ENCODE measurements at places on chromosomes 12 and 14.

DNA sequence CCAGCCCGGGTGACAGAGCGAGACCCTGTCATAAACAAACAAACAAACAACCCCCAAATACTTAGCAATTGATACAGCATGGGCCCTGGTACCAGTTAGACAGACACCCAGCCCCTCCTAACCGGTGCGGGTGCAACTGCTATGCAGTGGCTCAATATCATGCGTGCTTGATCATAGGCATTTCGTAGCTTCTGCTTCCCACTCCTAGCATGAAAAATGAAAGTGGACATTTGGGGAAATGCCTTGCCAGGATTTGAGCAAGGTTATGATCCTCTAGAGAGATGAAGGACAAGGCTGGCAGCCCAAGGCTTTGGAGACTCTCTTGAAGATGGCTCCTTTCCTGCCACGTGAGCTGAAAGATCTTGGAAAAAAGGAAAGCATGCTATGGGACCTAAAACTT lies 13.7 kb downstream of the FGF6 start:
- DNase-seq = no peak

GRCh38 chr14:59630288-59630963 lies 53.8 kb upstream of the CCDC175 start:
- DNase-seq = no peak

- DNase-seq = peak; percentile 83
Observed at GRCh38 chr12:57243521-57244311, 7.3 kb downstream of the STAC3 start.

GRCh38 chr14:31877255-31877798 lies 199.8 kb upstream of the ARHGAP5 start:
- no peak for DNase-seq

GRCh38 chr12:16062611-16063010 lies 151.5 kb downstream of the DERA start:
- DNase-seq = no peak

GRCh38 chr12:82517027-82517426 lies 158.7 kb downstream of the METTL25 start:
- DNase-seq = no peak

DNA sequence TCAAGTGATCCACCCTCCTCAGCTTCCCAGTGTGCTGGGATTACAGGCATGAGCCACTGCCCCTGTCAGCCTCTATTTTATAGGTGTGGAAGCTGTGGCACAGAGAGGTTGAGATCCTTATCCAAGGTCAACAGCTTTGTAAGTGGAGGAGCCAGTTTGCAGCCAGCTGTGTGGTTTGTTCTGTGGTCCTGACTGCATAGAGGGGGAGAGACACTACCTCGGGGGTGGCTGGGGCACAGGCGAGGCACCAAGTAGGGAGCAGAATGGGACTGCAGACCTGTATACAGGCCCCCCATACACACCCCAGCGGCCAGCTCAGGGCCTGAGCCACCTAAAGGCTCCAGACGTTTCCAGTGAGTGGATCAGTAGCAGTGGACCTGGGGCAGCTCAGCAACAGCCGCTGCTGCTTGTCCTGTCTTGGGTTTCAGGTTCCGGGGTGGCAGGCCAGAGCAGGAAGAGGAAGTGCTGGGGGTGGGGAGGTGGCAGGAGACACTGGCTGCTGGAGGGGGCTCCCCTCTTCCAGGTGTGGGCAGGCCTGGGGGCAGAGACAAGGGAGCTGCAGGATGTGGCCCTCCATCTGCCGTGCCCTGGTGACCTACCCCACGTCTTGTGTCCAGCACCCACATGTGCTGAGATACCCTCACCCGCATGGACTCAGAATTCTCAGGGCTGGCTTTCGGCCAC lies 11.0 kb downstream of the ORAI1 start:
- DNase-seq = peak; percentile 64

- no peak for DNase-seq
Observed at GRCh38 chr12:47409310-47409987, 296.4 kb downstream of the RPAP3 start.

DNA sequence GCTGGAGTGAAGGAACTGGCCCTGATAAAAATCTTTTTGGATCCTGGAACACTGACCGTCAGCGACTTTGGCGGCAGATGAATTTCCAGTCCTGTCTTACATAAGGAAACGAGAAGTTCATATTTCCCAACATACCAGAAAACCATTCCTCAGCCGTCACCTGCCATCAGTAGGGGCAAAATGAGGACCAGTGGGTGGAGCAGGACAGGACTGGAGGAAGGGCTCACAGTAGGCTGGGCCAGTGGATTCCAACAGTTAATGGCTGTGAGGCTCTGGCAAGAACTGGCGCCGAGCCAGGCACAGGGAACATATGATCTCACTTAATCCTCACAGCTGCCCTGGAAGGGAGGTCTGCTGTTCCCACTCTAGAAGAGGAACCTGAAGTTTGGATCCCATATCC lies 67.2 kb upstream of the FAM181A start:
- DNase-seq = no peak

DNA sequence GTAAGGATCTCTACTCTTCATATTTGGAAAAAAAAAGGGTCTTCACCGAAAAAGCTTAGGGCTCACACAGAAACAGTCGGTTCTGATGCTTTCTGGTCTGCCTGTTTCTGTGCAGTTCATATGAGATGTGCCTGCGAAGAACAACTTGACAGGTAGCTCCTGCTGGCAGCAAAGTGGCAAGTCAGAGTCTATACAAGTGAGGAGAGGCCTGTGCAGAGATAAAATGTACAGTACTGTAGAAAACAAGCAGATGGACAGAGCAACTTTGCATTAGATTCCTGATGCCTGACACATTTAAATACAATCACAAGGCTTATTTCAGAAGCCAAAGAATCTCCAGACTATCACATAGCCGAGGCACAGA lies 936.0 kb downstream of the DIO2 start:
- DNase-seq = no peak

GRCh38 chr14:83433618-83434017 lies 1900.0 kb upstream of the SEL1L start:
- DNase-seq = no peak

DNA sequence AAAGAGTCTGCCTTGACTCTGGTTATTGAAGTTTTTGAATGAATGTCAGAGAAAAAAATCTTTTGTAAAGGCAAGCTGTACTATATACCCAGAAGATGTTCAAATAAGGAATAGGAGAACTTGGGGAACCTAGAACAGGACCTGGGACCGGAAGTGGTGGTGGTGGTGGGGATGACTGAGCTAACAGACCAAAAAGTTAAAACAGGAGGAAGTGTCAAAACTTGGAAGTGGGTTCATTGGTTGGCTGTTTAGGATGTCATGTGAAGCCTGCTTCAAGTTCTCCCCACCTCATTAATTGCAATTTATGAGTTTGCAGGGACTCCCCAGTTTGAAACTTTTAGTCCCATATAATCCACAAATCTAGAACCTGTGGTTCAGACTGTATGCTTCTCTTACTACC lies 26.2 kb downstream of the PLXNC1 start:
- DNase-seq = peak; percentile 44

DNA sequence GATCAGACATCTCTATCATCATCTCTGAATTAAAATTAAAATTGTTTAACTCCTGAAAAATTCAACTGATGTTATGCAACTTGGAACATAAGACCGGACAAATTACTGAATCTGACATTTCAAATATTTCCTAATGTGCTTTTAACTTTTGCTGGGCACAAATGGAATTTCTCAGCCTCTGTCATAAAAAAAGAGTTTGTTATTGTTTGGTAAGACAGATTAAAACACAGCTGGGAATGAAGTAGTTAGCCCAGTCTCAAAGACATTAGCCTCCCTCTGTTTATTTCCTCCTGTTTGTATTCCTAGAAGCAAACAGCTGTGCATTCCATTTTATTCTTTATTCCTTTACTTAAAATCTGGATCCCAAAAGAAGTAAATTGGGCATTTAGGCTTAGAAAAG lies 29.4 kb downstream of the PLEKHA5 start:
- DNase-seq = no peak

DNA sequence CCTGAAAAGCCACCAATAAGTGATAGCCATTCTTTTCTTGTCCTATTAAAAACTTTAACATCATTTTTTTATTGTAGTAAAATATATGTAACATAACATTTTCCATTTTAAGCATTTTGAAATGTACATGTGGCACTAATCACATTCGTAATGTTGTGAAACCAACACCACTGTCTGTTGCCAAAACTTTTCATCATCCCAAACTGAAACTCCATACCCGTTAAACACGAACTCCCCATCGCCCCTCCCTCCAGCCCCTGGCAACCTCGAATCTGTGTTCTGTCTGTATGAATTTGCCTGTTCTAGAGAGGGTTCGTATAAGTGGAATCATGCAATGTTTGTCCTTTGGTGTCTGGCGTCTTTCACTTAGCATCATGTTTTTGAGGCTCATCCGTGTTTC lies 75.9 kb downstream of the CCDC92 start:
- DNase-seq = no peak
